ENCODE measurements at places on chromosomes 7 and 10.

DNA sequence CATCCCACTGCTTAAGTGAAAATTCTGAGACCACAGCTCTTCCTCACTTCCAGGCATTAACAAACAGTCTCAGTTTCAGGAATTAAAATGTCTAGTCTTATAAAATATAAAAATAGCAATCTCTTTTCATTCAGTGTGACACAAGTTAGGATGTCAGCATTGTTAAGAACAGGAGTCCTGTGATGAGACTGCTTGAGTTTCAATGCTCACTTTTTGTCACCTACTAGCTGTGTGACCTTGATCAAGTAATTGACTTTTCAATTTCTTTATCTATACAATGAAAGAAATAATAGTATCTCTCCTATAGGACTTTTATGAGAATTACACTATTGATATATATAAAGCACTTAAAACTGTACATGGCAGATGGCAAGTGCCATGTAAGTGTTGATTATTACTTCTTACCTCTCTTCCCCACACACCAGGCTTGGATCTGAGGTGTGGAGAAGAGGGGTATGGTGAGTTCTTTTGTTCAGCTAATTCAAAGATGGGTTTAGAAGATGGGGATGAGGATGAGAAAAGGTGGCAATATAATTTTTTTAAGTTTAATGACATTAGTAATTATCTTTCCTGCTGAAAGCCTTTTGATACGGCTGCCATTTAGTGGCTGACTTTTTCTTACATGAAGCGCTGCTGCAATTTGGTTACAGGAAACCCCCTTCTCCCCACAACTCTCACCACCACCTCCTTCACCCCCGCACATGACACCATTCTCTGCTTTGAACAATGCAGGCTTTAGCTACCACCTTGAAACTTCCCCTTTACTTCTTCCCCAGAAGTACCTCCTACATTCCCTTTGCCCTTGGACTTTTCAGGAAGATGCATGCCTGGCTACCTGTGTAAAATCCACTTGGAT lies 20.8 kb upstream of the HYAL4 start:
- no peak for DNase-seq

GRCh38 chr7:84744385-84744784 lies 442.5 kb downstream of the SEMA3D start:
- no peak for DNase-seq

GRCh38 chr7:90816511-90817142 lies 220.5 kb downstream of the CDK14 start:
- peak; percentile 84 for DNase-seq

DNA sequence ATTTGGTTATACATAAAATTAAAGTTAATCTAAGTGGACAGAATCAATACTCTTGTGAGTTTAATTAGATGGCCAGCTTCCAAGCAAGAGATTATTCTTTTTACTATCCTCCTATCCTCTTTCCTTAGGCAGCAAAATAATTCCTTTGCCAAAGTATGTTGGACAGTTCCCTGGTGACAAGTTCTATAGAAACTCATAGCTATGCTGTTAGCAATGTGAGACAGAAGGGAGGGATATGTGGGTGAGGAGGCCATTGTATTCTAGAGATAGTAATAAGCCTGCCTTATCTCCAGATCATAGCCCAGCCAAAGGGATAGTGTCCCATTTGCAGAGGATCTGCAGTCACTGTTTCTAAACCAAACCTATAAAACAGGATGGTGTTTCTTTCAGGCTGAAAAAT lies 181.6 kb upstream of the HDAC9 start:
- no peak for DNase-seq

GRCh38 chr7:148657929-148658328 lies 40.8 kb upstream of the CUL1 start:
- DNase-seq = no peak

DNA sequence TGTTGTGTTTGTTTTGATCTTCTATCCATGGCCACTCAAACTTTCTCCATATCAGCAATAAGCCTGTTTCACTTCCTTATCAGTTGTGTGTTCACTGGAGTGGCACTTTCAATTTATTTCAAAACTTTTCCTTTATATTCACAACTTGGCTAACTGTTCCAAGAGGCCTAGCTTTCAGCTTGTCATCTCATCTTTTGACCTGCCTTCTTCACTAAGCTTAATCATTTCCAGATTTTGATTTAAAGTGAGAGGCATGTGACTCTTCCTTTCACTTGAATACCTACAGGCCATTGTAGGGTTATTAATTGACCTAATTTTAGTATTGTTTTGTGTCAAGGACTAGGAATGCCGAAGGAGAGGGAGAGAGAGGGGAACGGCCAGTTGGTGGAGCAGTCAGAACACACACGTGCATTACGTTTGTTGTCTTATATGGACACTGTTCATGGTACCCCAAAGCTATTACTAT lies 5.5 kb upstream of the GNAT3 start:
- DNase-seq = no peak

GRCh38 chr10:113853578-113854012 lies 287 bp downstream of the DCLRE1A start:
- peak; percentile 2 for DNase-seq

DNA sequence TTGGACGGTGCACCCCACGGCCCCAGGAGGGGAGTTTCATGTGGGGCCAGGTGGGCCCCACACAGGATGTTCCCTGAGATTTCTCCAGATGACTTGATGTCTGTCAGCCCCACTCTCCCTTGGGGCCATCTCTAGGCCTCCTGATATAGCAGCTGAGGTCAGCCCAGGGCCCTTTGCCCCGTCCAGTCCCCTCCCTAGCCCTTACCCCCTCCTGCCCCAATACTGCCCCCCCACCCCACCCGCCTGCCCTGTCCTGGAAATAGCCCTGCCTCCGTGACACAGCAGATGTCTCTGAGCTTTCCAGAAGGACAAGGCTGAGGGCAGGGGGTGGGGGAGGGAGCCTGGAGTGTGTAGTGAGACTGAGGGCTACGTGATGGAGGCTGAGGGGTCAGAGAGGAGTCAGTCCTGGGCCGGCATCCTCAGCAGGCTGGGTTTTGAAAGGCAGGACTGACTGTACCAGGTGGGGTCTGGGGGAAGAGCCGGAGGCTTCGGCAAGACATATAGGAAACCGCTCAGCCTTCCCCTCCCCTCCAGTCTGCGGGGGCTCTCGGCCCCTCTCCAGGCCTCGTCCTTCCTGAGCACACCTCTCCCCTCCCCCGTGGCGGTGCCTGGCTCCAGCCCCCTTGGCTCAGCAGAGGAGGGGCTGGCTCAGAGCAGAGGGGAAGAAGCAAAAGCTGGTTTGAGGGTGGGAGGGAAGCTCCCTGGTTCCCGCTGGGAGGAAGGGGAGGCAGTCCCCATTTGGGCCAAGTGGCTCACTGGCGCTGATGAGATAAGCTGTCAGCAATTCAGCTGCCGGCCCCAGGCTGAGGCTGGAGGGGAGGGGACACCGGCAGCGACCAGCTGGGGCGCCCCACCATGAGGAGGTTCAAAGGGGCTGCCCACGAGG lies 2.0 kb downstream of the FLNC start:
- DNase-seq = no peak

DNA sequence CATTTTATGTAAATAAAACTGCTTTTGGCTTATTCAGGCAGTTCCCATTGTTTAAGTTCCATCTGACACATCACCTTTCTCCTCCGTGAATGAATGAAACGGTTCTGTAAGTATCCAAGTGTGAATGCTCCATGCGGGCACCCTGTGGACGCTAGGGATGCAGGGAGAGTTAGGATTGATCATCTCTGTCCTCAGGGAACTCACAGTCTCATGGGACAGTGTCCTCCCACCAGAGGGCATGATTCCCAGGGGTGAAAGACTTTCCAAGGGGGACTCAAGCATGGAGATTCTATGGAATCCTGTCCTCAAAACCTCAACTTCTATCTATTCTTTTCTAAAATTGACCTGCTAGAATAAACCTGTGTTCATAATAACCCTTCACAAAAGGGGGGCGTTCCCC lies 98.8 kb downstream of the HECW1 start:
- no peak for DNase-seq
